ENCODE measurements at places on chromosomes 2 and 18.

DNA sequence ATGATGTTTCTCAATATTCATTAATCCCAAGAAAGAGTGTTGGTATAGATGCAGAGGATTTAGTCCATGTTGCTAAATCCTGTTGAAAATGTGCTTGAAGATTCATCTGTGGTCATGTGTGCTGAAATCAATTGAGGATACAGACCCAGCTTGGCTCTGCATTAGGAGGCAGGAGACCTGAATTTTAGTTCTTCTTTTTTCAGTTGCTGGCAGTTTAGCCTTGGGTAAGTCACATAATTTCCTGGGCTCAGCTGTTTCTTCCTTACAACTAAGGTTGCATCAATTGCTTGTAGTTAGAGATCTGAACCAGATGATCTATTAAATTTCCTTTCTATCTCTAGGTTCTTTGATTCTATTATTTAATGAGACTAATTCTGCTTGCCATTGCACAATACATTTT, 54.4 kb downstream of the SETBP1 start:
- DNase-seq: no peak

- DNase-seq: no peak
Observed at GRCh38 chr18:42401131-42401673, 446.2 kb downstream of the PIK3C3 start.

DNA sequence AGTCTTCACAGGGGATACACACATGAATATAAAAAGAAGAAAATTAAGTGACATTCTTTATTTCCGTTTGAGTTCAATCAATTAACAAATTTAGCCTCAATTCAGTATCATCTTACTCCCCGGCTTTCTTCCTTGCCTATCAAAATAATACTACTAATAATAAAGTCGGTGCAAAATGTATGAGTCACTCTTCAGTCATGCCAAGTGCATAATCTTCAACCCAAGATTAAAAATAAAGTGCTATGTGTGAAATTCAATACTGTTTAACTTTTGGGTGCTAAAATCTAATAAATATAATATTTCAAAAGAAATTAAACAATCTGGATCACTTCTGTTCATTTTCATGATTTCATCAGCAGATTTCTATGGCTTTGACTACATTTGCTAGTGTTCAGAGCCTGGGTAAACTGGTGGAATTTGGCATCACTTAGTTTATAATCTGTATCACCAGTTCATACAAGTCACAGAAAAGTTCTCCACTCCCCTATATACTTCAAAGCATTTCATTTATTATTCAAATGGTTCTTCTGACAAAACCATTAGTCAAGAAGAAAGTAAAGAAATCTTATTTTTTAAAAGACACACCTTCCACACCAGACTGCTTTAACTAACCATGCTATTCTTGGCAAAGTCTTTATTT, 183.6 kb downstream of the THADA start:
- DNase-seq: no peak

GRCh38 chr2:136917411-136917881, 152.1 kb downstream of the THSD7B start:
- DNase-seq: no peak
